ENCODE measurements at places on chromosomes 7 and 10. TPM values are rescaled to one million over a fixed set of nuclear protein-coding genes. Genes with fewer than 3 reads are reported as not detected.

Gene RSPH10B2
- 0.33 TPM for total RNA-seq

Gene FFAR4
- 0.14 TPM for total RNA-seq

Gene ELOVL3
- 0.29 TPM for total RNA-seq

Gene SEMA3A
- 10.9 TPM for total RNA-seq

Gene CALML3
- not detected for total RNA-seq

Gene MACC1
- 0.46 TPM for total RNA-seq

Gene TBRG4
- 35.1 TPM for total RNA-seq

Gene AQP1
- total RNA-seq, result 422 TPM

Gene ARHGEF35
- 7.7 TPM for total RNA-seq

Gene GATA3
- 1.00 TPM for total RNA-seq

Gene CREB5
- total RNA-seq, result 21.9 TPM

Gene RNF32
- not detected for total RNA-seq

Gene ADRA2A
- 7.7 TPM for total RNA-seq

Gene SPDYE6
- not detected for total RNA-seq

Gene OPALIN
- total RNA-seq, result not detected

Gene LRIT1
- not detected for total RNA-seq

Gene TUBB8
- not detected for total RNA-seq

Gene TMEM72
- not detected for total RNA-seq

Gene TMEM213
- not detected for total RNA-seq

Gene EEPD1
- 10.4 TPM for total RNA-seq

Gene WEE2
- not detected for total RNA-seq

Gene BLNK
- 3.2 TPM for total RNA-seq

Gene CPVL
- 44.9 TPM for total RNA-seq

Gene MINPP1
- total RNA-seq, result 10.2 TPM

Gene DHX32
- total RNA-seq, result 25.1 TPM

Gene ASB10
- not detected for total RNA-seq

Gene LRGUK
- total RNA-seq, result 0.79 TPM

Gene FEZF1
- total RNA-seq, result not detected

Gene SPDYE11
- not detected for total RNA-seq

Gene SPDYE9
- total RNA-seq, result not detected

Gene PDE1C
- total RNA-seq, result 51.3 TPM
